ENCODE measurements at places on chromosomes 1 and 21. TPM values are rescaled to one million over a fixed set of nuclear protein-coding genes. Genes with fewer than 3 reads are reported as not detected.

KMO gene
- not detected for total RNA-seq

TMPRSS2 gene
- 0.10 TPM for total RNA-seq

ICOSLG gene
- 0.69 TPM for total RNA-seq

TMPRSS3 gene
- total RNA-seq: not detected

CR2 gene
- total RNA-seq: 0.24 TPM

FAM167B gene
- total RNA-seq: 6.2 TPM

PROX1 gene
- 20.5 TPM for total RNA-seq

SPRR1B gene
- total RNA-seq: not detected

SLC44A5 gene
- 7.5 TPM for total RNA-seq

SLAMF6 gene
- 0.22 TPM for total RNA-seq

SMIM11 gene
- 31.6 TPM for total RNA-seq

IFNLR1 gene
- 2.3 TPM for total RNA-seq

GRCh38 chr1:88800382-88801051 lies 90.8 kb downstream of the GTF2B start:
- DNase-seq: no peak

- DNase-seq: no peak
Observed at GRCh38 chr1:177627148-177627910, 342.5 kb downstream of the SEC16B start.

DNA sequence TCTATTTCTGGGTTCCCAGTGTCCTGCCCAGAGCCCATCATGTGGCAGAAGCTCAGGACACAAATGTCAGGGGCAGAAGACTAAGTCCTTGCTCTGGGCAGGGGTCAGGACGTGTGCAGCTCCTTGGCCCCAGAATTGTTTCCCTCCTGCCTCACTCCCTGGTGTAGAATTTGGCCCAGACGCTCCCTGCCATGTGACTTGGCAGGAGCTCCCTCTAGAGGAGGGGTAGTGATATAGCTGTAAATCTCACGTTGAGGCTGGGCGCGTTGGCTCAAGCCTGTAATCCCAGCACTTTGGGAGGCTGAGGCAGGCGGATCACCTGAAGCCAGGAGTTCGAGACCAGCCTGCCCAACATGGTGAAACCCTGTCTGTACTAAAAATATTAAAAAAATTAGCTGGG lies 91.2 kb downstream of the UBIAD1 start:
- peak; percentile 67 for DNase-seq

DNA sequence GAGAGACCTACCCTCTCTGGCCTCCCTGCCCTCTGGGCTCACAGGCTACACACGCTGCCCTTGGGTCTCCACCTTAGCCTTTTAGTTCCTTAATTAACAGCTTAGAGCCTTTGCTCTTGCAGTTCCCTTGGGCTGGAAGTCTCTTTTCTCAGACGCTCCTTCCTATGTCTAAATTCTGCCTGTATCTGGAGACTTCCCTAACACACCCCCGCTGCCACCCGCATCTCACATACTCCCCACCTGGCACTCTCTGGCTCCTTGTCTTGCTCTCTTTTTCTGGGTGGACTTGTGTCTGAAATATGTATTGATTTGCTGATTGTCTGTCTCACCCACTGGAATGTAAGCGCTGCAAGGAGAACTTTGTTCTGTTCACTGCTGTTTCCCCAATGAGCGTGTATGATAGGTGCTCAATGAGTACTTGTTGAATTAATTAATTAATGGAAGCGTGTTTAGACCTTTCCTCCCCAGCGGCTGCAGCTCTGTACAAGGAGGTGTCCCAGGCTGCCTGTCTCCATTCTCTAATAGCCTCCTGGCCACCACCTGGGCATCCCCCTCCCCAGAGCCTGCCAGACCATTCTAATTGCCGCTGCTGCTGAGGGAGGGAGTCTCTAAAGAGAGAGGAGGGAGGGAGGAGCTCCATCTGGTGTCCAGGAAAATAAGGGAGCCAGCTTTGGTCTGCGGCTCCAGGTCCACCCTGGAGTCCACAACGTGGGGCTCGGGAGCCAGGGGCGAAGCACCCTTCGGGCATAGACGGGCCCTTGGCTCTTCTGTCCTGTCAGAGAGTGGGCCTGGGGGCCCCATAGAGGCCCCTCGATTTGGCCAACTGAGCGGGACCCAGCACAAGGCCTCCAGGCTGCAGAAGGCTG lies 95.4 kb downstream of the RNF220 start:
- no peak for DNase-seq

DNA sequence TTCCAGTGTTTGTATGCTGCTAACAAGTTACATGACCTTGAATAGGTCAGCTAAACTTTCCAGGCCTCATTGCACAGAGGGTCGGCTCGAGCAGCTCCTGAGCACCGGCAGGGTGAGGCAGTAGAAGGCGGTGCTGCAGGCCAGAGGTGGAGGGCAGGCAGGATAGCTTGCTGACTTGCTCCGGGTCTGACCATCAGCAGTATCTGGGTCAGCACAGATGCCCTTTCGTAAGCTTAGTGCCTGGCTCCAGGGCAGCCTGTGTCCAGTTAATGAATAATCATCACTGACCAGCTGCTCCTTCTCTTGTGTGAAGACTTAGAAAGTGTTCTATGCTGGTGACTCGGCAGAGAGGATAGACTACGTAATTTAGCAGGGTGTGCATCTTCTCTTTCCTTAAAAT lies 6.9 kb downstream of the MAPKAPK2 start:
- peak; percentile 69 for DNase-seq

DNA sequence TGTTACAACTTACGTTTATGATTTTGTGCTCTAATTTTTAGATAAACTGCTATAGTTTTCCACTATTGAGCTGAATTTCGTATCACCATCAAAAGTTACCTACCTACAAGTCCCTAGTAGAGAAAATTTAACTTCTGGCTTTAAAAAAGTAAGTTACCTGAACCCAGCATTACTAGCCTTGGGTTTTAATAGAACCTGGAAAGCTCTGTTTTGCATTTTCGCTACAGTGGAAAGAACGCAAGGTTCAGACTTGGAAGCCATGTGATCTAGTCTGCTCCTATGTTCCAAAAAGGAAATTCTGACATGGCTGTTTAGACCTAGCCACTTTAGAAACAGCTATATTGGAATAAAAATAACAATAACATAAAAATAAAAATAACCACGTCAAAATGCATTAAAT lies 110.5 kb downstream of the SLC45A1 start:
- no peak for DNase-seq

DNA sequence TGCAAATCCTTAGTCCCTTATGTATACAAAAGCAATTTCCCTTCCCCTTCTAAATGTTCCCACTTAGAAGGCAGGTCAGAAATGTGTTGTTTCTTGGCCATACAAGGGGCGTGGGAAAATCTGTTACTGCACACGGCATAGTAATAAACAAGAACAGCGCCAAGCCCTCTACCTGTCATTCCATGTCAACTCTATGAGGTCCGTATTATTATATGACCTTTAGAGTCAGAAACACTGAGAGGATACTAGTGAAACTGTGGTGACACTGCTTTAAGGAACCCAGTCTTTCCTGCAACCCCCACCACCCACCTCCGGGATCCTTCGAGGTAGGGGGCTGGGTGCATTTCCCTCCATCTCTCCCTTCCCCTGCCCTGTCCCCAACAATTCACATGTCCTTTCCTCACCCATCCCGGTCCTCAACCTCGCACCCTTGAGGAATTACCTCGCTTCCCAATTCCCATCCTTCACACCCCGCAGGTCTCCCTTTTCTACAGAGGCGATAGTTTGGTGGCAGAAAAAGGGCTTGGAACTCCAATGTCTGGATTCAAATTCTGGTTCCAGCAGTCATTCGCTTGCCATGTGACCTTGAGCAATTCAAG lies 647 bp downstream of the SDHB start:
- no peak for DNase-seq

GRCh38 chr21:18049461-18049860 lies 195.2 kb upstream of the CHODL start:
- DNase-seq: no peak

GRCh38 chr1:100869996-100870395 lies 24.6 kb downstream of the EXTL2 start:
- no peak for DNase-seq

GRCh38 chr1:119222271-119222670 lies 81.8 kb upstream of the WARS2 start:
- no peak for DNase-seq

GRCh38 chr1:181675091-181675917 lies 192.0 kb downstream of the CACNA1E start:
- DNase-seq: no peak

GRCh38 chr1:143698016-143698415 lies 273.8 kb downstream of the FAM72C start:
- DNase-seq: no peak

DNA sequence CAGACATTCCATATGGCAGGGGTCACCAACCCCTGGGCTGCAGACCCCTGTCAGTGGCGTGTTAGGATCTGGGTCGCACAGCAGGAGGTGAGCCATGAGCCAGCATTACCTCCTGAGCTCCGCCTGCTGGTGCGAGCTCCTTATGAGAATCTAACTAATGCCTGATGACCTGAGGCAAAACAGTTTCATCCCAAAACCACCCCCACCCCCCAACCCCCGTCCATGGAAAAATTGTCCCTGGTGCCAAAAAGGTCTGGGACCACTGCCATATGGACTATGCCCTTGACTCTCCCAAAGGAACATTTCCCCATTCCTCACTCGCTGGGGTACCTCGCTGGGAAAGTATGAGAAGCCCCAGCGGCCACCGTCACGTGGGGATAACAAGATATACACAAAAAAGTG lies 6.4 kb upstream of the CPT2 start:
- no peak for DNase-seq

- no peak for DNase-seq
Observed at GRCh38 chr21:26293141-26293946, 122.8 kb upstream of the APP start.

- no peak for DNase-seq
Observed at GRCh38 chr1:53511933-53512806, 53.0 kb downstream of the DMRTB1 start.

- no peak for DNase-seq
Observed at GRCh38 chr1:55007625-55008024, 8.9 kb downstream of the BSND start.

GRCh38 chr21:29808153-29808552 lies 131.6 kb downstream of the GRIK1 start:
- no peak for DNase-seq

GRCh38 chr1:50271968-50272578 lies 151.2 kb downstream of the DMRTA2 start:
- peak; percentile 26 for DNase-seq

- DNase-seq: no peak
Observed at GRCh38 chr1:167086033-167086432, 4.1 kb downstream of the GPA33 start.

DNA sequence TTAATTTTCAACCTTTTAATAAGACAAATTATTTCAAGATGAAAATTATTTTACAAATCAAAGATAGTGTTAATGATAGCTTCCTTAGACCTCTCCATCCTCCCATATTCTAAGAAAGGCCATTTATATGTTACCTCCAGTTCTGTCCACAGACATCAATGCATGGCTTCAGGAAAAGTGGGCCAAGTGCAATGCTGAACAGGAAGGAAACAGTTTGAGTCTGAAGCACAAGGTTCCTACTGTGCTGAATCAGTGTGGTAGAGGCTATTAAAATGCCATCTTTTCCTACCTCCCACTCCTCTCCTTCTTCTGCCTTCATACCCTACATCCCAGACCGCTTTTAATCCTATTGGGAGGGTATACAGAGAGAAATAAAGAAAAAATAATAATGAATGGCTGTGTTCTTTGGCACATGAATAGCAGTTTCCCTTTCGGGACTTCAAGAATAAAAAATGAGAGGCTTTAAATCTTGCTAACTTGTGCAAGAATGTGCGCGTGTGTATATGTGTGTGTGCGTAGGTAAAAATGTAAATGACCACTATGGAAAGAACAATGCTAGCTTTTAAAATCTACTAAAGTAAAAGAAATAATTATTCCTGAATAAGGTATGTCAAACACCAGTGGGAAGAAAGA lies 62.6 kb upstream of the C1orf105 start:
- no peak for DNase-seq

GRCh38 chr1:219322766-219323165 lies 149.1 kb downstream of the LYPLAL1 start:
- no peak for DNase-seq

GRCh38 chr1:43536196-43536863 lies 5.6 kb downstream of the PTPRF start:
- DNase-seq: no peak

- no peak for DNase-seq
Observed at GRCh38 chr1:204307334-204307883, 52.3 kb downstream of the PLEKHA6 start.

DNA sequence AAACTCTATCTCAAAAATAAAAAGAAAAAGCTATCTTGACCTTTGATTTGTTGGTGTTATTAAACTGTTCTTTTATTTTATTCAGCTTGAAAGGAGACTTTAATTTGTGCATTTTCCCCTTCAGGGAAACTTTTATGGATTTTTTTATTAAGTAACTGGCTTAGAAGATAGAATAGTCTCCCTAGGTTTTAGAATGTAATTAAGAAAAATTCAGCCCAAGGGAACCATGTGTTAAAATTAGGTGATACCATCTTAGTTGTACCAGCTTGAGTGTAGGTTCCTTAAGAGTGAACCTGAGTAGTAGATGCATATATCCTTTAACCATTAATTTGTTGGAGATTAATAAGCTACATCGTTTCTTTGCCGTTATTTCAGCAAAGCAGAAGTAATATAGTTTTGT lies 11.4 kb downstream of the MAST2 start:
- DNase-seq: no peak
